ENCODE measurements at places on chromosomes 7 and 10.

- no peak for DNase-seq
Observed at GRCh38 chr7:70259502-70259901, 661.2 kb downstream of the AUTS2 start.

- DNase-seq = no peak
Observed at GRCh38 chr7:111878785-111879184, 316.5 kb upstream of the IMMP2L start.

DNA sequence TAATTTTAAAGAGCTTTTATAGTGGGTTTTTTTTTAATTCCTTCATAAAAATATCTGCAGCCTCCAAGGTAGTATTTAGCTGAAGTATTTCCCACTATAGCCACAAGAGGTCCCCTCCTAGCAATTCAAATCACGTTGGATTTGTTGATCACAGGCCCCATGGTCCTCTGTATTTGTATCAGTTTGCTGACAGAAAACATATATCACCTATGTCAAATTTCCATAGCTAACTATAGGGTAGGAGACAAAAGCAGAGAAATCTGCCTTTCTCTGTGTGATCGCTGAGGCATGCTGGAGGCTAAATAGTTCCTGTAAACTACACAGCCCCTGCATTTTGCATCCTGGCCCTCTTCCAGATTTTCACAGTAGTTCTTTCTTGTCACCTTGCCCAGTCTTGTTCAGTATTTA lies 1.7 kb upstream of the CTNNA3 start:
- peak; percentile 9 for DNase-seq

DNA sequence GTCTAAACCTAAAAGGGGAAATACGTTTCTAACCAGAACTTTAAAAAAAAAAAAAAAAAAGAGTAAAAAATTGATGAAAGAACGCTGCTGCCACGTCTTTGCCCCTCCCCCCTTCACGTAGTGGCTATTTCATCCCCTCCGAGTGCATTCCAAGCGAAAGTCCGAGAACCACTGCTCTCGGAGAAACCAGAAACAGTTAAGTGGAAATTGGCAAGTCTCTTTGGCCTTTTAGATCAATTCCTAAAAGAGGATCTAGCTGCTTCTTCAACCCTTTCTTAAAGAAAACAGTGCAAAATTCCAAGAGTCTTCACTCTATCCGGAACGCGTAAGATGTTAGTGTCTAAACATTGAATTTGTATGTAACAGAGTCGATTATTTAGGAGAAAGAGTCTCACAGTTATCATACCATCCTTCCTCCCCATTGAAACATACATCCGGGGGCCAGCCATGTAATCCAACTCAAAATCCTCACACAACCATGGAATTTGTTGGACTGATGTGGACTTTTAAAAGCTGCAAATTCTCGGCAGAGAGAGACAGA lies 1.1 kb downstream of the P4HA1 start:
- DNase-seq = no peak

- DNase-seq = no peak
Observed at GRCh38 chr7:52253953-52254352, 781.5 kb upstream of the POM121L12 start.

- DNase-seq = no peak
Observed at GRCh38 chr10:117134056-117134305, 4.1 kb downstream of the VAX1 start.

GRCh38 chr10:80090121-80090520 lies 11.7 kb downstream of the TMEM254 start:
- no peak for DNase-seq

- DNase-seq = no peak
Observed at GRCh38 chr7:55572378-55573233, at the start of gene VOPP1. VOPP1 (minus strand) TSS chr7:55572502; CDS start chr7:55572324, 178 bp downstream.

DNA sequence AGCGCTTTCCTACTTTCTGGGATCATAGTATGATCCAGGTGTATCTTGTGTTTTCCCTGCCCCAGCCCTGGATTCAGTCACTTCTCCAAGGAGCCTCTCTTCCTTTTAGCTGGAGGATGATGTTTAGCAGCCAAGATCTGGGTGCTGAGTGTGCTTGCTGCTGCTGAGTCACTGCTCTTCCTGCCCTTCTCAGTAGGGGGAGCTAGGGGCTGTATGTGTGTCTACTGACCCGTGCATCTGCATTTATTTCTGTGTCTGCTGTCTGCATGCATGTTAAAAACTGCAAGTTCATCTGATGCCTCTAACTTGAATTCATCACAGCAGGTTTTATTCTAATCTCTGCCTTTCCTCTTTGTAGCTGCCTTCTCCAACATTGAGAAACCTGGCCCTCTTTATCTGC lies 31.6 kb downstream of the MGMT start:
- no peak for DNase-seq

DNA sequence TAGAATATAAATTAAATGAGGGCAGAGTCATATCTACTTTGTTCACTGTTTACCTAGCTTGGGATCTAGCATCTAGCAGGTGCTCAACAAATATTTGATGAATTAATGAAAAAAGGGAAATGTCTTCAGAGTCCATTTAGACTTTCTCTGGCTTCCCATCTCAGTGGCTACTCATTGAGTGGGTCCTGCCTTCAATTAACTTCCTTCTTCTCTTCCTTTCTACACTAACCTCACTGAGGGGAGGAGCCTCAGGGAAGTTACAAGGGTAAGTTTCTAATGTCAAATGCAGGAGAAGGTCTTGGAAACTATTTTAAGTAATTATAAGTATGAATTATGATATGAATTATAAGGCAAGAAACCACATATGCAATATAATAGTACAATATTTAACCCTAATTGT lies 28.2 kb upstream of the MPP7 start:
- DNase-seq = no peak

GRCh38 chr10:15223174-15223573 lies 54.7 kb upstream of the NMT2 start:
- no peak for DNase-seq

GRCh38 chr10:3486346-3487065 lies 298.5 kb downstream of the KLF6 start:
- no peak for DNase-seq

DNA sequence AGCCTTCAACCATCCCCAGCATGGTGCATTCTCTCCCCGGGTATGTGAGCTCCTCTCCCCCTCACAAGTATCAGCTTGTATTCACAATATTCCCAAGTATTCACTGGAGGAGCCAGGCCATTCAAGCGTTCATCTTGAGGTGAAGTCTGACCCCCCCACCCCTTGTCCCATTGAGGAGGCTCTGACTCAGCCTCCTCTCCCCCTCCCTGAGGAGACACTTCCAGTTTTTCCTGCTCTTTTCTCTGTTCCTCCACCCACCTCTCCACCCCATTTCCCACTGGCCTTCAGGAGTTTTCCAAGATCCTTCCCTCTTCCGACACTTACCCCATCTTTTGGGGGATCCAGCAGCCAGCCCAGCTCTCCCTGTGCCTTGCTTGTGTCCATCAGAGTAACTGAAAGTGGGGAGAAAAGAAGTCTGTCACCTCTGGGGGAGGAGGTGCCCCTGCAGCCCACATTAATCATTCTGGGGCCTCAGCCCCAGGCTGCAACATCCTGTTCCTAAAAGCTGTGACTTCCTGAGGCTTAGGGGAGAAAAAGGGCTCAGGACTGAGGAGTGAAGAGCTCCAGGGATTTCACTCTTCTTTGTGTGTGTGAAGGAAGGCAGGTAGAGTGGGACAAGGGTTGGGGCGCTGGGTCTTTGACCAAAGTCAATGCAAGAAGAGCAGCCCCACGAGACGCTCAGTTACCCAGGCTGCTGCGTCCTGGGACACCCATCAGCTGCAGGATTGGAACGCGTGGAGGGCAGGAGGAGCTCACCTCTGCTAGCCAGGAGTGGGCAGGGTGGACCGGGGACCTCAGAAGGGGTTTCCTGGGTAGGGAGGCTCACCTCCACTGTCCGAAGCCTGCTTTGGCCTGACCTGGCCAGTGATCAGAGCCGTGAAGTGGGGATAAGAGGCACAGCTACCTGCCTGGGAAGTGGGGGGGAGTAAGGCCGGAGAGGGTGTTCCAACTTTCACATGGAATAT lies 1.1 kb downstream of the EPHA1 start:
- DNase-seq = peak; percentile 55

DNA sequence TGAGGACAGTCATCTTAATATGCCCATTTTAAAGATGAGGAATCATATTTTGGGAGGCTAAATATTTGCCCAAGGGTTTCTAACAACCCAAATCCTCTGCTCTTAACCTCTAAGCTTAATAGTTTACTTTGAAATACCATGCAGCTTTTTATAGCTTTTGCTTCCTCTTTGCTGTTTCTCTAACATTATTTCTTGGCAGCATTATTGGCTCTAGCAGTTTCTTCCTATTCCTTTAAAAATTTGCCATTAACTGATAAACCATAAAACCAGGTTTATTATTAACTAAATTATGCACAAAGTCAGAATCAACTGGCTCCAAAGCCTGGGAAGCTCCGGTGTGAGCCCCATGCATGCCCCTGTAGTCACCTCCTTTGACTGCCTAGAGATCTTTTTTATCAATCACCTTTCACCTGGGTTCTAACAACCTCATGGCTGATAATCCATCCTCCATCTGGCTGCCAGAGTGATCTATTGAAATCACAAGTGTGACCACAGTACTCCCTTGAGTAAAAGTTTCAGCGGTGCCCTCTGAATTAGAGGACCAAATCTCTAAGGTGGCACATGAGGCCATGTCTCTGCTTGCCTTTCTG lies 62.4 kb downstream of the ITGB8 start:
- DNase-seq = no peak
